Hepatocyte (in vitro differentiated cells): ENCODE measurements at places on chromosomes 12 and 14. TPM values are rescaled to one million over a fixed set of nuclear protein-coding genes. Genes with fewer than 3 reads are reported as not detected.

DNA sequence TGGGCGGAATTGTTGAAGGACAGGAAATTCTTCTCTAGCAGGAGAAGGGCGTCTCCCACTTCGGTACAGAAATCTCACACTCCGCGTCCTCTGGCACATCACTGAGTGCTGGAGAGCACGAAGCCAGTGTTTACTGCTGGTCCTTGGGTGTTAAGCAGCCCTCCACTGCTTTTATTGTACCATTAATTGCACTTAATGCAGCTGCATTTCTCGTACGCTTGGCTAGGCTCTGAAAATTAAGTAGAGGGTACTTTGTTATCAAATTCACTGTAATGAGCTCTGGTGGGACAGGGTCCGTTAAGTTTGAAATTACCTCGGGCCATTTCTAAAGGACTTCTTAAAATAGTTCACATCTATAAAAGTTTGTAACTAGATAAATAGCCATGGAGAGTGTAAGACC, 411.2 kb downstream of the NPAS3 start:
- no peak for DNase-seq

DNA sequence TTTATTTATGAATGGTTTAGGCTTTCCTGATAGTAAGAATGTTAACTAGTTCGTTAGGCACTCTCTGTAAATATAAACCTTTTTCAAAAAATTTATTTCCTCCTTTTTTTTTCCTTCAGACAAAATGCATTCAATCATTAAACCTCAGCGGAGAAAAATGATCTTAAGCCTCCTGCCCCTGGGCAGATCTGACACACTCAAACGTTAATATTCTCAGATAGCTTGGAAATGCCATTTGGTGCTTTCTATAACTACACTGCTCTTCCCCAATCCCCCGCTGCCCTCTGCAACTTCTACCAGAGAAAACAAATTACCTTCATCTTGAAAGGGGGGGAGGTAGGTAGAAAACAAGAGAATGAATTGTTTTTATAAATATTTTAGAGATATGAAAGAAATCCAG, 521.2 kb downstream of the MED13L start:
- DNase-seq = no peak

The DNAI7 gene
- total RNA-seq = not detected in 2 replicates

The AP4S1 gene
- 14.0 and 19.5 TPM in 2 replicates for total RNA-seq

The PLEKHD1 gene
- total RNA-seq = not detected in 2 replicates
